ENCODE measurements at places on chromosomes 6 and 20.

GRCh38 chr6:67345946-67346345 lies 1289.1 kb upstream of the ADGRB3 start:
- DNase-seq = no peak

- no peak for DNase-seq
Observed at GRCh38 chr6:138785980-138786379, 9.9 kb upstream of the ECT2L start.

DNA sequence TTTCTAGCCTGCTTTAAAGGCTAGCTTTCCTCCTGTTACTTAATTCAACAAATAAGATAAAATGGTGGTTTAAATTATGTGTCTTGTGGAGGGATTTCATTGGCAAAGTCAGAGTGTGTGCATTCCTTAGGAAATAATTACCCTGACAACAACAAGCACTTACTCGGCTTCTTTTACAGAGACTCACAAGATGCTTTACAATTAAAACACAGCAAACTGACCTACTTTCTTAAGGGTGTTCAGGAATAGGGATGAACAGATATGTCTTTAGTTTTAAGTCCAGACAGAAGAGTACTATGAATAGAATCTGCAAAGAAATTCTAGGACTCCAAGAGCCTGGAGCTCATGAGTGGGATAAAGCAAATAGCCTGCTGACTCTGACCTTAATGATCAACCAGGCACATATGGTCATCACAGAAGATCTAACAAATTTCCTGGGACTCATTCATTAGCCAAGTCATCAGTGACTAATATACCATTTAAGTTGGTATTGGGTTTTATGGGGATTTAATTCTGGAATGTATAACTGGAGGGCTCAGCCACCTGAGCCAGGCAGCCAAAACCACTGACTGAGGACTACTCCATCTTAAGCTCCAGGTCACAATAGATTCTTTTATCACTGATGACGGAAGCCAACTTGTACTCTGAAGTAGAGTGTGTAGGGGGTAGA lies 161.8 kb upstream of the RIMS1 start:
- DNase-seq = no peak

- DNase-seq = no peak
Observed at GRCh38 chr20:48684501-48685041, 143.2 kb downstream of the PREX1 start.

DNA sequence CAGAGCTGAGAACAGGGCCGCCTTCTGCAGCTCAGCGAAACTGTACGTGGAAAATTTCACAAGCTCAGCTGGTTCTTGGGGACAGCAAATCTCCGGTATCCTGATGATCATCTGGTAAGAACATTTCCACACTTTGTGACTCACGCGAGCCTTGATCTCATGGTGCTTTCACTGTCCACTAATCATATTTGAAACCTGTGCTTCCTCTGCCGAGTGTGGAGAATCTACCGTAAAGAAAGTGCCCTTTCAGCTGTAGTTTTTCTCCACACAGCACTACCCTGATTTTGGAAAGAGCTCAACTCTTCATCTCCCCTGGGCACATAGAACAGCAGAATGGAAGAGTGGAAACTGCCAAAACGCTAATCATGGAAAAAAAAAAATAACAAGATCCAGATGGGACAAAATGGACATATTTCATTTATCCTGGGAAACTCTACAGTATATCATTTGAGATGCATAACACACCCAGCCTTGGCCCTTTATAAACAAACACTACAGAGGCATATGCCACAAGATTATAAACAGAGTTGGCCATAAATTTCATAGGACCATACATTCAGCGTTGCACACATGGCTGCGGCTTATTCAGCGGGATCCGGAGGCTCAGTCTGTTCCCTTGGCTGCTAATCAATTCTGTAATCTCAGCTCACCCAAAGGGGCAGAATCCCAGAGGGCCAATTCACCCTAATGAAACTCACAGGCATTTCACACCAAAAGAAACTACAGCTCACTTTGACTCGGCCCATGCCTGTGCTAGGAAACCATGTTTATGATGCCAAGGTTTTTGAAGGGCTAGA lies 434.5 kb downstream of the HDGFL1 start:
- DNase-seq = no peak

DNA sequence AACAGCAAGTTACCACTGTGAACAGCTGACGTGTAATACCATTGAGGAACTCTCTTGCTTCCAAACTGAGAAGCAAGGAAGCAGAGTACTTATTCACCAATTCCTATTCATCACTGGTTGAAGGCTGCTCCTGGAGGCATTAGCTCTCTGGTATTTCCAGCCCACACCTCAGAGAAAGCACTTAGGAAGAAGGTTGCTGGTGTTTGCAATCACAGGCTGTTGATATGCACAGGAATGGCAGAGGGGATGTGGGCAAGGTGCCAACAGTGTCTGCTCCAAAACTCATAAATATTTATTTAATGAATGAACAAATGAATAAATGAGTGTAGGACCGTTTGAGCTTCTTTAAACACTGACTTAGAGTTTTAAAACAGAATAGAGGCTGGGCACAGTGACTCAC lies 6.9 kb upstream of the RRBP1 start:
- DNase-seq = no peak

- DNase-seq = no peak
Observed at GRCh38 chr6:138467901-138468300, 31.4 kb downstream of the NHSL1 start.

All from activated CD4-positive, CD25-positive, alpha-beta regulatory T cell treated with anti-CD3 and anti-CD28 coated beads, Interleukin-2, amount 50 U/mL, for 72 hours (primary cell).